ENCODE measurements at places on chromosomes 5 and 9.

DNA sequence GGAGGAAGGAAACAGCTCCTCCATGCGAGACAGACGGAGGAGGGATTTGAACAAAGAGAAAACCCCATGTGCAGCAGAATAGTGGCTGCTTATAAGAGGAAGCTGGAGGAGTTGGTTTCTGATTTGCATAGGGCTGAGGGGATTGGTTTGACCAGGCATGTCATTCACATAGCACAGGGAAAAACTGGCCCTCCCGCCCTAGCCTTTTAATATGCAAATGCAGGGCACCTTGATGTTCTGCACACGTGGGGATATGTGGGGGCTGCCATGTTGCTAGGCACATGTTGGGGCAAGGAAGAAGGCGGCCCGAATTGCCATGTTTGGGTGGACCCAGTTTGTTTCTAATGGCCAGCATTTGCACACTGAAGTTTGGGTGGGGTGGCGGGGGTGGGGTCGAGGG lies 42.2 kb downstream of the OSMR start:
- DNase-seq, result no peak

- DNase-seq, result no peak
Measured at GRCh38 chr5:58649716-58650115, 66.8 kb downstream of the RAB3C start.

DNA sequence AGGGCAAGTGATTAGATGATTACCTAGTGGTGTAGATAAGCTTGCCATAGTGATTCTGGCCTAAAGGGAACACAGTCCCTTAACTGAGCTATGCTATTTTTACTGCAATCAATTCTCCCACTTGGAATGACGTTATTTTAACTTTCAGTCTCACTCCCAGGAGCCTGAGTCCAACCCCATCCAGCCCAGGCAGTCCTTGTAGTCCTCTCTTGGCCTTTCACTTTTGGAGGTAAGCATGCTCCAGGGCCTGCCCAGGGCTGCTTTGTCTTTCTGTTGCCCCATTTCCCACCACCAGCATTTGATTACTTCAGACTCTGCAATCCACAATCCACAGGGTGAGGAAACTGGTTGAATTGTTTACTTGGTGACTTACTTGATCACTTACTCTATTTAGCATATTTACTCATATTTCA lies 233.0 kb downstream of the CD180 start:
- DNase-seq, result peak; percentile 35

- DNase-seq, result no peak
Measured at GRCh38 chr9:129402371-129402739, 218.5 kb downstream of the C9orf50 start.

DNA sequence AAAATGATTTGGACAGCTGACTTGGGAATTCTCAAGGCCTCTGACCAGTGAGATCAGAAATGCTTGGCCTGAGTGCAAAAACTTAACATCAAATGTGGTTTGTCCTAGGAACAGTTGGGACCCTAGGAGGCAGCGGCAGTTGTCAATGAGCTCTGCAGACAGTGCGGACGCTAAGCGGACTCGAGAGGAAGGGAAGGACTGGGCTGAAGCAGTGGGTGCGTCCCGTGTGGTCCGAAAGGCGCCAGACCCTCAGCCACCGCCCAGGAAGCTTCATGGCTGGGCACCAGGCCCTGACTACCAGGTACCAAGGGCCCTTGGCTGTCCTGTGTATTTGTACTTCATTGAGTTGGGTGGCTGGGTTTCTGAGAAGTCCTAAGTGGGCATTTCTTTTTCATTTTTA lies 43.7 kb upstream of the POMT1 start:
- no peak for DNase-seq

- DNase-seq, result no peak
Measured at GRCh38 chr9:115715666-115716065, 437.9 kb upstream of the PAPPA start.

- peak; percentile 20 for DNase-seq
Measured at GRCh38 chr5:123116058-123116457, 27.0 kb downstream of the PRDM6 start.

Data from cardiac fibroblast (primary cell).